ENCODE measurements at places on chromosomes 1 and 21.

GRCh38 chr1:7960165-7960564 is 1.3 kb upstream of the PARK7 start:
- DNase-seq = peak; percentile 3

DNA sequence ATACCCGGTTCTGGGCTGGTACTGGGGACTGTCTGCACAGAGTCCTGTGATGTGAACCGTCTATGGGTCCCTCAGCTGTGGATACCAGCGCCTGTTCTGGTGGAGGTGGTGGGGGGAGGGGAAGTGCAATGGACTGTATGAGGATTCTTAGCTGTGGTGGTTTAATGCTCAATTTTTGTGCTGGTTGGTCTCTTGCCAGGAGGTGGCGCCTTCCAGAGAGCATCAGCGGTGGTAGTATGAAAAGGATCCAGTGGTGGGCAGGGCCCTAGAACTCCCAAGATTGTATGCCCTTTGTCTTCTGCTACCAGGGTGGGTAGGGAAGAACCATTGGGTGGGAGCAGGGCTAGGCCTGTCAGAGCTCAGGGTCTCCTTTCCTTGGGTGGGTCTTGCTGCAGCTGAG is 89.4 kb upstream of the B3GALT2 start:
- no peak for DNase-seq

DNA sequence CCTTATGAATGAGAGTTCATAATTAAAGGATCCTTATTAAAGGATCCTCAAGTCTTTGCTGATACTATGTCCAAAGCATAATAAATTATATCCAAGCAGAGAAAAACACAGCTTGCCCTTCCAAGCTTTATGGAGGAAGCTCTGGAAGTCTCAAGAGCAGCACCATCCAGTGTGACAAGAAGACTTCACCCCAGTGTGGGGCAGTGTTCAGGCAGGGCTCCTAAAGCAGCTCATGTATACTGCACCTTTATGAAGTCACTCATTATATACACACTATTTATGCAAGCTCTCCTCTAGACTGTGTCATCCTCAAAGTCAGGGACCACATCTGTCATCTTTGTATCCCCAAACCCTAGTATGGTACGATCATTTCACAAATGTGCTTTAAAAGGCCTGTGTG is 11.9 kb upstream of the CCN1 start:
- no peak for DNase-seq

DNA sequence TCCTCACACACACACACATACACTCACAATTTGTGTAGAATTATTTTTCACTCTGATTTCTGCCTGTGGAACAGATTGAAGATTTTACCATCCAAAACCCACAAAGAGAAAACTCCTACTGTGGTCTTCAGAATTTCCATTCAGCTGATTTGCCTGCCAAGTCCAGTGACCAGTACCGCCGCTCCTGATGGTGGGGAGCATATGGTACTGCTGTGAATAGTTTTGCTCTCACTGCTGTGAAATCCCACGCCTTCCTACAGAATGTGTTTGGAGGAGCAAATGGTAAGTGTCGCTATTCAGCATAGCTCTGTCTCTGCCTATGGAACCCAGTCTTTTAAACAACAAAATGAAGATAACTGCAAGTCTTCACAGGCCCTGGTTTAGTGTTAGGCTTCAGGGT is 629.5 kb downstream of the LMO4 start:
- no peak for DNase-seq

- no peak for DNase-seq
Measured at GRCh38 chr1:196142111-196142640, 466.1 kb downstream of the KCNT2 start.

- DNase-seq = no peak
Measured at GRCh38 chr1:23449306-23449705, 24.8 kb upstream of the TCEA3 start.

- DNase-seq = no peak
Measured at GRCh38 chr1:223437151-223437550, 43.9 kb downstream of the CCDC185 start.

- DNase-seq = no peak
Measured at GRCh38 chr1:48917901-48918603, 141.4 kb upstream of the BEND5 start.

DNA sequence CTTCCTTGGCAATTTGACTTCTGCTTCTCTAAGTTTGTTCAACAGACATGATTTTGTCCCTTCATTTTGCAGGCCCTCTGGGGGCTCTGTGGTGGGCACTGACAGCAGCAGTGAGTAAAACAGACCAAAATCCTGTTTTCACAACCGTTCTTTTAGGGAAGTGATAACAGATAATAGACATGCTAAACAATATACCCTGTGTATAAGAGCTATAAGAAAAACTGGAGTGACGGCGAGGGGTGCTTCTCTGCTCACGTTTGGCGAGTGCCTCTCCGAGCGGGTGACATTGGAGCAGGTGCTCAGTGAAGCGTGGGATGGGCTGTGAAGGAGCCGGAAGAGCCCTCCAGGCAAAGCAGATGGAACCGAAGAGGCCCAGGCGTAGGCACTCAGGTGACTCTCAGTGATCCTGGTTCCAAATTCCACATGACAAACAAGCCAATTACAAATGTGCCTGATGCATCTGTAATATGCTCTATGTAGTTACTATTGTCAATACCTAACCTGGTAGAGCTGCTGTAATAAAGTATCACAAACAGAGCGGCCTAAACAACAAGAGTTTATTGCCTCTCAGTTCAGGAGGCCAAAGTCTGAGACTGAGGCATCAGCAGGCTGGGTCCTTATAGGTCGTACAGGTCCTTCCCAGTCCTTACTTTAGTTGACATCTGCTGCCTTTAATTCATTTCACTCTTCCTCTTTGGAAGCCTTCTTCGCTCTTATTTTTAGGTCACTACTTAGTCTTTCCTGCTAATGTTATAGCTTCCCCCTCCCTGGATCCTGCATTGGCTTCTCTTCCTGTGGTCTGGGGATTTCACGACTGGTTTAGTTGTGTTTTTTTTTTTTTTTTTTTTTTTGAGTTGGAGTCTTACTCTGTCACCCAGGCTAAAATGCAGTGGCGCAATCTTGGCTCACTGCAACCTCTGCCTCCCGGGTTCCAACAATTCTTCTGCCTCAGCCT is 20.1 kb downstream of the OR2B11 start:
- DNase-seq = peak; percentile 86

DNA sequence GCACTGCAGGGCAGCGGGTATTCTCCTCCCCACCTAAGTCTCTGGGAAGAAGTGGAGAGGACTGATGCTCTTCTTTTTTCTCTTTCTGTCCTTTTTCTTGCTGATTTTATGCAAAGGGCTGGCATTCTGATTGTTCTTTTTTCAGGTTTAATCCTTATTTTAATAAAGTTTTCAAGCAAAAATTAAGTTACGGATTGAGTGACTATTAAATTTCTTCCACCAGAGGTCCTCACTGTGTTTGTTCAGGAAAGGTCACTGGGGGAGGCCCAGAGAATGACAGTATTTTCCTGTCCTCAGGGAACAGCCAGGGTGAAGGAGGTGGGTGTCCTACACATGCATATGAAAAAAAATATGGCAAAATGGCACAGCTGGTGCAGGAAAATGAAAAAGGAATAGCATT is 4.4 kb upstream of the ELF3 start:
- no peak for DNase-seq

DNA sequence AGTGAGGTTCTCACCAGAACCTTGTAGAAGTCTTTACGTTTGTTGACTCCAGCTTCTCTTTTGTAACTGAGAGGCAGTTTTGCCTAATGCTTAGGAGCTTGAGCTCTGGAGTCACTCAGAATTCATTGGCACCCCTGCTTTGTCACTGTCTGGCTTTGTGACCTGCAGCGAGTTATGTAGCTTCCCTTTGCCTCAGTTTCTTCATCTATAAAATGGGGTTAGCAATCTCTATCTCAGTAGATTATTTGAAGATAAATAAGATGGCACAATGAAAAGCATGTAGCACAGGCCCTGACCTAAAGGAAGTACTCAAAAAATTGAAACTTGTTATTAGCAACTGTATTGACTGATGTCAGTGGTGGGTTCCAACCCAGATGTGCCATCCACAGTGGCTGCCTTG is 8.1 kb downstream of the DHDDS start:
- no peak for DNase-seq

DNA sequence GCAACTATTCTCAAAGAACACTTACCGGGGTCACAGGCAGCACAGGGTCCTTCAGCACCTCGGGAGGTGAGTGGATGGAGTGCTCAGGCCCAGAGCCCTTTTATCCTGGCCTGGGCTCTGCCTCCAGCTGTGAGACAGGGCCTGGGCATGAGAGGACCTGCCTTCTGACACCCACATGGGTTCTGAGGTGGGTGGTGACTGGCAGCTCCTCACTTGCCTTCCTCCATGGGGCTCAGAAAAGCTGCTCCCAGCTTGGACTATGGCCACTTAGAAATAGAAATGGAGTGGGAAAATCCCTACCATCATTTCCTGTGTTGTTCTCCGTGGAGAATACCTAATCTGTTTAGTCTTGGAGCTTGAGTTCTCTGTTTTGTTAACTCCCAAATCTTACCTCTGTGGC is at the start of gene LCE1C:
Gene LCE1C, minus strand, starts transcription at position 76 of the 400 bp plus-strand sequence. CDS start 1,173 bp downstream, outside the sequence.
- no peak for DNase-seq

GRCh38 chr1:112674986-112675727 is 698 bp downstream of the MOV10 start:
- no peak for DNase-seq

GRCh38 chr1:30084909-30085571 is 638.3 kb downstream of the MATN1 start:
- DNase-seq = no peak
